HEK293T (cell line): ENCODE measurements at places on chromosomes 5 and 9.

- DNase-seq: no peak
Observed at GRCh38 chr5:142782976-142783530, 12.9 kb downstream of the ARHGAP26 start.

- no peak for DNase-seq
Observed at GRCh38 chr5:68332556-68332955, 117.0 kb downstream of the PIK3R1 start.

DNA sequence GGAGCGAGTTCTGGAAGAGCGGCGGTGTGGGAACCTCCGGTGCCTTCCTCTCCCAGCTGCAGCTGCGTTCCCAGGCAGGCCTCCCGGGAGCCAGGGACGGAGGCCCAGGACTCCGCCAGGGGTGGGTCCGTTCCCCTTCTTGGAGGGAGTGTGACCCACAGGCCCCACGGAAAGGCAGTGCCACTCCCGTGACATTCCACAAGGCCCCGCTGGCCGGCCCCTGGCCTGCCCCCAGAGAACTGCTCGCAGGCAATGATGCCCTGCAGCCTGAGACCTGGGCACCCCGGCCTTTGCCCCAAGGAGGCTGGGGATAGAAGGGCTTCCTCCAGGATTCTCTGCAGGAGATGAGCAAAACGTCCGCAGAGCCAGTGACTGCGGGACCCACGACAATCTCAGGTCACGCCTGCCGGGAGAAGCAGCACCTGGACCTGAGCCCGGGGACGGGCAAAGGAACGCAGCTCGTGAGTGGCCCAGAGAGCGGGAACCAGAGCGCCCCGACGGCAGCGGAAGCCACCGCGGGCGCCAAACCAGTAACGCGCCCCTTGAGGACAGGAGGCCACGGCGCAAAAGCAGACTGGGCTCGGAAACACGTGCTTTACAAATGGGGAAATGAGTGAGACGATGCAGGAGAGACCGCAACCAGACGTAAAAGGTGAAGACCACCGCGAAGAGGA lies 9.3 kb downstream of the OBP2B start:
- no peak for DNase-seq

- no peak for DNase-seq
Observed at GRCh38 chr5:106601620-106602019, 1069.1 kb downstream of the EFNA5 start.

GRCh38 chr5:125286271-125286670 lies 539.8 kb upstream of the ZNF608 start:
- no peak for DNase-seq

- DNase-seq: no peak
Observed at GRCh38 chr9:136899196-136899595, 12.9 kb downstream of the TRAF2 start.

GRCh38 chr5:58255970-58256369 lies 203.9 kb downstream of the PLK2 start:
- no peak for DNase-seq

DNA sequence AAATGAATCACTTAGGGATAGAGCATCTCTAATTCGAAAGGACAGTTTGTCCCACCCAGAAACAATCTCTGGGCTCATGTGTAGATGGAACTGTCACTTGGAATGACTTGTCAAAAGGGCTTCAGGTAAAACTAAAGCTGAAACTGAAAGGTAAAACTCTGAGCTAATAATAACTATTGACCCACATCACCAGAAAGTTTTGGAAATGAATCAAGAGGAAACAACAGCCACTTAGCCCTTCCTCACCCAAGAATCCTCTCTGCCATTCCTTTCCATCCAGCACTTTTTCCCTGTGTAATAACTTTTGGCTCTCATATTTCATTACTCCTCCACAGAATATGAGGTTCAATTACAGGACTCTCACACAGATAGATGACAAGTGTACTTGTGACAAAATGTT lies 14.0 kb upstream of the GLRX start:
- no peak for DNase-seq

GRCh38 chr5:67010684-67011409 lies 185.8 kb downstream of the CD180 start:
- DNase-seq: no peak

DNA sequence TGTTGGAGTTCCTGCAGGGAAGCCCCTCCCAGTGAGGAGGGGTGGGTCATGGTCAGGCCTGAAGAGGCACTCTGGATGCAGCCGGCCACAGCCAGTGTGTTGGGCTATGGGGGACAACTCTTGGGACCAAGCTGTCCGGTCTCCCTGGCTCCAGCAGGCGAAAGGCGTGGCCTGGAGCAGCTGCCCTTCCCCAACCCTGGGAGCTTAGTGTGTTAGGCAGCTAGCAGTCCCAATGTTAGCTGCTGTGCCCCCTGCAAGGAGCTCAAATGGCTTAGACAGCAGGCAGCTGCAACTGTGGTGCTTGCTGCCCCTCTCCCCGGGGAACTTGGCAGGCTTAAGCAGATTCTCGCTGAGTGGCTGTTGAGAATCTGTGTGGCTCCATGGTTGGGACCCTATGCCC lies 67.5 kb upstream of the ACTBL2 start:
- DNase-seq: no peak

DNA sequence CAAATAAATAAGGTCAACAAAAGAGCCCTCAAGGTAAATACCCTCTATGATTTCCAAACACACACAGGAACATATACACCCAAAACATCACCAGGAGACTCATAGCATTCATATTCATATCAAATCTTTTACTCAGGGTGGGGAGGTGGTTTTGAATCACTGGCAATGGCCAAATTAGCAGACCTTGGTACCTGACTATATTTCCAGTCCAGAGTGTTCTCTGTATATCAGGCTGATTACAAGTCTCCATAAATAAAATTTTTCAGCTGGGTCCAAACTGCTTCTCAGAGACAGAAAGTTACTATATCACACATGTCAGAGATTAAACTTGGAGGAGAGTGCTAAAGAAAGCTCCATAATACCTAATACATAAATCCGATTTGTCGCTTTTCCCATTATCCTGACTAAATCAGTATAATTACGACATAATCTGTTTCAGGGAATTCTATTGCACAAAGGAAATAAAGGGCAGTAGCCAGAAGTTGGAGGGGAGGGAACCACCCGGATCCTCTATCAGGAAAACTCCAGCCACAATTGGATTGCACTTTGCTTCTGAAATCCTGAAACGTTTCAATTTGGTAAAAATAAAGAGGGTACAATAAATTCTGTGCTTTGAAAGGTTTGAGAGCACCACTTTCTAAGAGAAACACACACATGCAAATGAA lies 7.0 kb upstream of the GOLGA1 start:
- no peak for DNase-seq

DNA sequence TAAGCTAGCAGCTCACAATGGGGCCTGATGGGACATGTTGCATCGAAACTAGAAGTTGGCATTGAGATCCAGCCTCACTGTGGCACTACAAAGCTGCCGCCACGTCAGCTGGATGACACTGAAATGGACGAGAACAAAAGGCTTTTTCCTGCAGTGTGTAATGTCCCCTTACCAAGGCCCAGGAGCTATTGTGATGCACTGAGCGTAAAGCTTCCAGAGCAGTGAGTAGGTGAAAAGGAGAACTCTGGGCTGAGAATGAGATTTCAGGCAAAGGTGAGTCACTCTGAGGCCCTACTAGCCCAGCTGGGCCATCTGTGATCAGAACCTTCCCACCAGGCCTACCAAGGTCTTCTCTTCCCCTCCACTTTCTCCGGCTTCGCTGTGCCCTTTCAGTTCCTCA lies 528.1 kb upstream of the KLF4 start:
- DNase-seq: no peak

- DNase-seq: no peak
Observed at GRCh38 chr5:14188778-14189177, 45.6 kb downstream of the TRIO start.

- no peak for DNase-seq
Observed at GRCh38 chr5:73921741-73922140, 295.7 kb downstream of the ARHGEF28 start.

DNA sequence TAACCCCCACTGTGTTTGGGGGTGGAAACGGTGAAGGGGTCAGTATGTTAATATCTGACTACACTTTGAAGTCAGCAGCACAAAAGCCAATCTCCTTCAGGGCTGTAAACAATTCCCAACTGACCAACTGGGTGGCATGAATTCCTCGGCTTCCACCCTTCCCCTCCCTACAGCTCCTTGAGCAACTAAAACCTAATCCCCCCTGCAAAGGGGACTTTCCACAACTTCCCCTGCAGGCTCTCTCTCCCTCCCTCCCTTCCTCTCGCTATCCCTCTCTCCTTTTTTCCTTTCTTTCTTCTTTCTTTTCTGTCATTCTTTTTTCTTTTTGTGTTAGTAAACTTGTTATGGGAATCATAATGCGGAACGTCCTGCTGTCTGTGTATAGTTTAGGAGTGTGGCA lies 65.1 kb upstream of the PTCH1 start:
- DNase-seq: no peak

- no peak for DNase-seq
Observed at GRCh38 chr5:68141494-68141893, 74.1 kb upstream of the PIK3R1 start.

GRCh38 chr5:171494452-171495121 lies 75.1 kb downstream of the FGF18 start:
- peak; percentile 72 for DNase-seq

DNA sequence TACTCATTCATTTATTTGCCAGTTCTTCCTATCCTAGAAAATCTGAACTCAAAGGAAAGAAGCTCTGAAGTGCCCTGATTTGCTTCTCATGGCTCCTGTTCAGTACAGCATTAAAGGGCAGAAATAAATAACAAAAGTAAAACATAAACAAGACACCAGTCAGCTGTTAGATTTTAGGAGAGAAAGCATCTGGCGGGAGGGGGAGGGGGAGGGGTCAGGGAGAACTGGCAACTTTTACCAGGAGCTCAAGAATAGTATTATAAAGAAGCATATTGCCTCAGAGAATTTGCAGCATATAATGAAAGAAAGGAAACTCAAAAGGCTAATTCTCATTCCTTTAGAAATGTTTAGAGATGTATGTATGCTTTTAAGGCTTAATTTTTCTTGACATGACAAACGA lies 68.1 kb downstream of the SEMA6A start:
- DNase-seq: no peak

DNA sequence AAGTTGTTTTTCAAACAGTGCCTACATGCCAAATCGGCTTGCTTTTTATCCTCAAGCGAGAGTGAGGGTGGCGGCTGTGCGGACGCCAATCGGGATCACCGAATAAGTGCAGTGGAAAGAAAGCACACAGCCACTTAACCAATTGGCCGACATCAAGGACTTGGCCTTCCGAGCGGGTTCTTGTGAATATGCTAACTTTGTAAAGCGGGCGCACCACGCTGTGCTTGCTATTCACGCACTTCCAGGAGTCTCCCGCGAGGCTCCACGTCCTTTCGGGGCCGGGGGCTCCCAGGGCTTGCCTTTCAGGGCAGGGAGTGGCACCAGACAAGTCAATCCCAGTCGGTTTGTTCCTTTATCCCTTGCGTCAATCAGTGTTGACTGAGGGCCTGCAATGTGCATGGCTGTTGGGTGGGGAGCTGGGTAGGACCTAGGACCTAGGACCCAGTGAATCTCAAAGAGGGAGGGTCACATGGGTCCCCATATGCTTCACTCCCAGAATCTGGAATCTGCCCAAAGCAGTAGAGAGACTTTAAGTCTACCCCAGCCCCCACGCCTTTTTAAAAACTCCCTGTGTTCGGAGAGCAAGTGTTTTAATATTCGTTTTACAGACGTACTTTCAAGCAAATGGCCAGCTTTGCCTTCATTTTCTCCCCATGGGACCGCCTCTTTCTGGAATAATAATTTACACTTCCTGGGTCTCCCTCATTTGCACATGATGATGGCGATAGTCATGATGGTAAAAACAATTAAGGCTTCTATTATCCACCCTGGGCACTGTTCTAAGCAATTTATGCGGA lies 2.0 kb upstream of the GCNT4 start:
- DNase-seq: no peak

DNA sequence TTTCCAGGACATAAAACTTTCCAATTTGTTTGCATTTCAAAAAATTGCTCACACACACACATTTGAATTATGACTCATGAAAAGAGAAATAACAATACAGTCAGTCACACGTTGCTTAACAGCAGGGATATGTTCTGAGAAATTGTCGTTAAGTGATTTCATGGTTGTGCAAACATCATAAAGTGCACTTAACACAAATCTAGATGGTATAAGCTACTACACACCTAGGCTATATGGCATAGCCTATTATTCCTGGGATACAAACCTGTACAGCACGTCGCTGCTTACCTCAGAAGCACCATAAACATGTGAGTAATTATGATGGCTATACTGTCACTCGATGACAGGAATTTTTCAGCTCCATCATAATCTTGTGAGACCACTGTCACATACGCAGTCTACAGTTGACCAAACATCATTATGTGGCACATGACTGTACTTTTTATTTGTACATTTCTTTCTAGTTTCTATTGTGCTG lies 378.2 kb downstream of the ACTL7B start:
- no peak for DNase-seq

DNA sequence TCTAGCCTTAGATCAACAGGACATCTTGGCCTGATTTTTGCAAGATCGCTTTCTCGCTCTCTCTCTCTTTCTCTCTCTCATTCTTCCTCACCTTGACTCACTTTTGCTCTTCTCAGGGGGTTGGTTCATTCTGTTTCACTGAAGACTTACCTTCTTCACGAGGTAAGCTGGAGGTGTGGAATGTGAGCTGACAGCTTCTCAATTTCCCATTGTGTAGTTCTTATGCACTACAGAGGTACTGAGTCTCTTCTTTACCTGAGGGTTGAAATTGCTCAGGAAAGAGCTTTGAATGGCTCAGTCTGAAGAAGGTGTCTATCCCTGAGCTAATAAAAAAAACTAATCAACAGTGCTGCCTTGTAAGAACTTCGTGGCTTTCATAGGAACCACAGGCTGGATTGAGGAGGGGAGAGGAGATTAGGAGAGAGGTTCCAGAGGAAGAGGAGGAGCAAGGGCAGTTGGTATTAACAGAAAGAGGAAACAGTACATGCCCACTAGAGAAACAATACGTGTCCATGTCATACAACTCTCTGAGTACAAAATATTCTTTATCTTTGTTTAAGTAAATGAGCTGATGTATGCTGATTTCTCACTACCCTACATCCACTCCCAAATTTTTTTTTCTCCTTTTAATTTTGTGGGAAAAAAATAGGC lies 192.2 kb downstream of the TMEM167A start:
- DNase-seq: no peak

- no peak for DNase-seq
Observed at GRCh38 chr9:127187231-127187956, 65.0 kb upstream of the ANGPTL2 start.

- peak; percentile 20 for DNase-seq
Observed at GRCh38 chr9:104682642-104683041, 11.7 kb upstream of the OR13D1 start.

- DNase-seq: peak; percentile 32
Observed at GRCh38 chr9:77131399-77131798, 45.9 kb upstream of the VPS13A start.

DNA sequence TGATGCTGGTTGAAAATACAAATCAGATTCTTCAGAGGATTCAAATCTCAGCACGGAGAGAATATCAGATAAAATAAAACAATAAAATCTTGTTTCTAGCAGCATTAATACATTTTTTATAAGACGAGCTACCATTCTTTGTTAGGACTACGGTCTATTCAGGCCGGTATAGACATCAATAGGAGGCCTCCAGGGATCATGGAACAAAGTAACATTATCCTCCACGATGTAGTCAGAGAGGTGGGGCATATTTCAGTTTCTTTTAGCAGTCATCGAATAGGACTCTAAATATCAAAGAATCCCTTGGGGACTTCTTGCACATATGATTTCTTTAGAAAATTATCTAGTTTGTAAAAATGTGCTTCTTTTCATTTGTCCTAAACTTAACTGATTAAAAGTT lies 225.9 kb upstream of the HAPLN1 start:
- no peak for DNase-seq
